Mesothelial cell of epicardium (in vitro differentiated cells): ENCODE measurements at places on chromosomes 6 and 20.

GRCh38 chr20:5741089-5741488 lies 9.1 kb upstream of the SHLD1 start:
- DNase-seq: no peak

GRCh38 chr20:9344083-9344920 lies 170.1 kb upstream of the LAMP5 start:
- no peak for DNase-seq

DNA sequence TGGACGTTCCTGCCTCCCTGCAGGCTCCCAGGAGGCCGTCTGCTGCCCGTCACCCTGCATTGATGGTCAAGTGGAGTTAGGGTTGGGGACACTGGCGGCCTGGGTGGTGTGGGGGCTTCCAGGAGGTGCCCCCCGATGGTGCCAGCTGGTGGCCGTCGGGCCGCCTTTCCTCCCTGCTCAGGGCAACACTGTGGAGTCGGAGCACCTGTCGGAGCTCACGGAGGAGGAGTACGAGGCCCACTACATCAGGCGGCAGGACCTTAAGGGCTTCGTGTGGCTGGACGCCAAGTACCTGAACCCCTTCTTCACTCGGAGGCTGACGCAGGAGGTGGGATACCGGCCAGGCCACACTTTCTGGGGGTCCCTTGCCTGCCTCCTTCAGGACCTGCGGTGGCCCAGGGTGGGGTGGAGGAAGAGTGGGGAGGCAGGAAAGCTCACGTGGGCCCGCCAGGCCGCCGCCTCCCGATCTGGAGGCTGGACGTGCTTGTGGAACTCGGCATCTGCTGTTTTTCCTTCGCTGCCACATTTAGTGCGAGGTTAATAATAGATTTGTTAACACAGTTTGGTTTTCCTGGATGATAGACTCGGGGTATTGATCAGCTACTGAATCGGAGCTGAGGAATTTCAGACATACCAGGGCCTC lies 28.6 kb downstream of the SPATA2 start:
- no peak for DNase-seq

GRCh38 chr20:52748285-52748932 lies 223.7 kb upstream of the TSHZ2 start:
- DNase-seq: no peak

- no peak for DNase-seq
Observed at GRCh38 chr6:31358302-31358701, 1.3 kb upstream of the HLA-B start.
